ENCODE measurements at places on chromosomes 2 and 18.

DNA sequence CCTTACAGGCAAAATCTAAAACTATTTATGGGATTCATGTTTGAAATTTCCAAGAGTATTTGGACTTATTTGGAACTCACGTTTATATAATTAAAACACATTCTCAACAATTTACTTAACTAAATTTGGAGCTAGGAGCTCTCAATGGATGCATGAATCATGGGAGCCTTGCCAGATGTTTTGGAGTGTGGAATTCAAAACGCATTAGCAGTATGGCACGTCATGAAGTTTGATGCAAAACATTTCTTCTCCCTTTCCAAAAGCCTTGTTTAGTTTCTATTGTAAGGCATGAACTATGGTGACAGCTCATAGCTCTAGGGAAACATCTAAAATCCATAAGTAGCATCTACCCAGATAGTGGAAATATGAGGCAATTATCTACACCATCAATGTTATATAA is 701.6 kb downstream of the SATB2 start:
- no peak for DNase-seq

DNA sequence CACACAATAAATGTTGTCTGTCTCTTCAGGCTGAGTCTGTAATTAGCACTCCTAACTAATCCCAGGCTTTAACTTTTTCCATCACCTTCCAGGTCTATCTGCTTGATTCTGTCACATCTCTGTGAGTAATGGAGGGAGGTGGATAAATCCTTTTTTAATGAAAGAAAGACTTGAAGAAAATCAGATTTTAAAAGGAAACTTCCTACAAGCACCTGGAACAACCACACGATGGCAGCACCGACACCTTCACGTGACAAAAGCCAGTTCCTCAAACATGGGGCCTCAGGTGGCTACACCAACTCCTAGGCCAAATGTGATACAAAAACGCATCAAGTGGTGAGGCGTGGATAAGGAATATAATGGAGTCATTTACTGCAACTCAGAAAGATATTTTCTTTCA is 41.8 kb downstream of the TGFBRAP1 start:
- DNase-seq, result no peak

DNA sequence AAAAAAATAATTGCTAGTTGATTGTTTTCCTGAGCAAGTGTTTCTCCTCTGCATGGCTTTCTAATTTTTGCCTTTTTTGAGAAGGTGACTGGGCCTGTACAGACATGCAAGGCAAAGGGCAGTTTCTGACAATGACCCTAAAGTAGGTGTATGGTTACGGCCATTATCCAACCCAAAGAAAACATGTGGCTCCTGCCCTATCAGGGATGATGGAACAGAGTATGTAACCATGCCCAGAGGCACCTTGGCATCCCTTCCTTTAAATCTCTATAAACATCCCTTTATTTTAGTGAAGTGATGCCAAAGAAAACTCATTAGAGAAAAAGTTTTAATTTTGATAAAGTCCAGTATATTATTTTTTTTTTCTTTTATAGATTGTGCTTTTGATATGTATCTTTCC is 217.5 kb downstream of the LPIN1 start:
- no peak for DNase-seq

DNA sequence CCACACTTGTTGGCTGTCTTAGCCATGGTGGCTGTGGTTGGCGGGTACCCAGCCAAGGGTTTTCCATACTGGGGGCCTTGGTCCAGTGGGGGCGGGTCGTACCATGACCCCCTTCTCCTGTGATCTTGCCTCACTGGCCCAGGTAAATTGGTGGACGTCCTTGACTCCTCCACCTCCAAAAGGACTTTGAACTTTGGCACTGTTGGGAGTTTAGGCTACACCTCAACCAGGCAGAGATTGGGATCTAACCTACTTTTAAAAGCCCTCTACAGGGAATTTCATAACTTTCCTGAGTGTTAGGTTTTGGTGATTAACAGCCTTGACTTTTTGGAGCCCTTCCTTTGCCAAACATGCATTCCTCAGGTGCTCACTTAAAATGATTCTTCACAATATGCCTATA is 106.7 kb downstream of the NEDD4L start:
- DNase-seq, result no peak

GRCh38 chr2:69561101-69561500 is 82.4 kb downstream of the AAK1 start:
- no peak for DNase-seq

GRCh38 chr2:28750316-28751251 is 1.0 kb upstream of the PPP1CB start:
- DNase-seq, result peak; percentile 43

GRCh38 chr2:145220496-145220895 is 700.6 kb upstream of the ZEB2 start:
- DNase-seq, result no peak

- DNase-seq, result no peak
Observed at GRCh38 chr2:65647249-65647842, 214.9 kb upstream of the SPRED2 start.

GRCh38 chr2:109428841-109429566 is 184.8 kb downstream of the SEPTIN10 start:
- no peak for DNase-seq

- no peak for DNase-seq
Observed at GRCh38 chr2:109052922-109053321, 63.9 kb upstream of the EDAR start.

GRCh38 chr18:1599196-1599595 is 694.5 kb downstream of the ADCYAP1 start:
- DNase-seq, result no peak

DNA sequence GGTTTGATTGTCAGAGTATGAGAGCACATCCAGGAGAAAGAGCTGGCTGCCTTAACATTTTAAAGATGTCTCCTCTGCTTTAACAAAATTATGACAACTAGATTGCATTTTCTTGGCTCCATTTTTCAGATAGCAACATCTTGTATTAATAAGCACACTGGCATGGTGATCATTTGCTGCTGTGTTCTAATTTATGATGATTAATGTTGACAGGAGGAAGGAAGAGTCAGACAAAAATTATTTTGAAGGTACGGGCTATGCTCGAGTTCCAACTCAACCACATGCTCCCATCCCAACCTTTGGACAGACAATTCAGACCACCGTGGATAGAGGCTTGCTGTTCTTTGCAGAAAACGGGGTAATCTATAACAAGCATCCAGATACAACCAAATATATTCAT is 98.2 kb upstream of the TTC39C start:
- DNase-seq, result no peak

DNA sequence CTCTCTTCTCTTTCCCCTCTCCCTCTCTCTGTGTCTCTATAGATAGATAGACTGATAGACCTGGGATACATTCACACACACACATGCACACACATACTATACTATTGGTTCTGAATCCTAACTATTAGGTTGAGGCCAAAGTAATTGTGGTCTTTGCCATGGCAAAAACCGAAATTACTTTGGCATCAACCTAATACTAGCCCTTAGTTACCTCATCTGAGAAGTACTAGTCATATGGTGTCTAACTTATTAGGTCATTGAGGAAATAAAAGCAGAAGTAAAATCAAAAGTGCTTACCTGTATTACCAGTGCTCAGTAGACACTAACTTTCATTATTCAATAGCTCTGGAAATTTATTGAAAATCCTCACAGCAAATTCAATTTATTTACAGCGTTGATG is 451.5 kb downstream of the EPHA4 start:
- no peak for DNase-seq

GRCh38 chr18:33181016-33181415 is 259.5 kb downstream of the CCDC178 start:
- DNase-seq, result no peak

DNA sequence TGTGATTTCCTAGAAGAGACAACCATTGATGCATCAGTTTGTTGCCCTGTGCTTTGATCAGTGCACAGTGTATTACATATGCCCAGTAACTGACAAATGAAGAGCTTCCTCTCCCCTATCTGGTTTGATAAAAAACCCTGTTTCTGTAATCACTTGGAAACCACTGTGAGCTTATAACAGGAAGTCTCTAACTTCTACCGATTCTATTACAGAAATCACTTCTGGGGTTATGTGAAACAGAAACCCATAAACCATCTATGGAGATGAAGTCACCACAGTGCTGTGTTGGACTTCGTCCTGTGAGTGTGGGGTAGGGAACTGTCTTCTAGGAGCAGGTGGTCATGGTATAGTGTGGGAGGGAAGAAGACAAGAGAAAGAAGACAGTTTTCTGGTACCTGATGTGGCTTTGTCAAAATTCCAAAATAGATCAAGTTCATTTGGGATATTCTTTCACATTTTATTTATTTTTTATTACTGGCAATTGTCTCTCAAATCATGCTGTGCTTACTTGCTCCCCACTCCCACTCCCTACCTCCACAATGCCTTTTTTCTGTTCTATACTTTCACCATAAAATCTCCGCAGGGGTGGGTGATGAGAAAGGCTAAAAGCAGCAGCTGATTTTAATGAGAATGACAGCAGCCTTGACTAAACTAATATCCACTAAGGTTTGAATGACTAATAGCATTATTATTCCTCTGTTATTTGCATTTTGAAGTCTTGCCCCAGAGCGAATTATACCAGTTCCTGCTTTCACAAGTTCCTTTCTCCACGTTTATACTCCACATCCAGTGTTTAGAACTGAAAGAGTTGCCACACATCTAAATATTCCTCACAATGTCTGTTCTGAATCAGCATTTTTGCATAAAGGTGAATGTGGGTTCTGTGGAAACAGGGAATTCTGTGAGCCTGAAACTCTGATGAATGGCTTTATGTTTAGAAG is 41.7 kb upstream of the RND3 start:
- DNase-seq, result no peak

GRCh38 chr2:105869341-105869740 is 124.6 kb downstream of the NCK2 start:
- DNase-seq, result no peak

DNA sequence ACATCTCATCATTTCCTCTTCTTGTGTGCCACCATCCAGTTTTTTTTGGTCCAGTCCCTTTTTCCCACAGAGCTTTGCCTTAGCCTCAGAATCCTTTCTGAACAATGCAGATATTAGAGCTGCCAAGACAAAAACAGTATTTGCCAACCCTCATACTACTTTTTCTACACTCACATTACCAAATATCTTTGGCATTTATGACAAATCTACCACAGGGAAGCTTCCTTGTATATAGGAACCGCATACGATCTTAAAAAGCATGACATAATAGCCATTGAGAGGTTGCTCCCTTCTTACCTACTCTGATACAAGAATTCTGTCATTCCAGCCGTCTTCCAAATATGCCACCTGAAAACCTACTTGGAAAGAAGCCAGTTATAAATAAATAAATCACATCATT is 9.4 kb downstream of the ZNF24 start:
- DNase-seq, result no peak

DNA sequence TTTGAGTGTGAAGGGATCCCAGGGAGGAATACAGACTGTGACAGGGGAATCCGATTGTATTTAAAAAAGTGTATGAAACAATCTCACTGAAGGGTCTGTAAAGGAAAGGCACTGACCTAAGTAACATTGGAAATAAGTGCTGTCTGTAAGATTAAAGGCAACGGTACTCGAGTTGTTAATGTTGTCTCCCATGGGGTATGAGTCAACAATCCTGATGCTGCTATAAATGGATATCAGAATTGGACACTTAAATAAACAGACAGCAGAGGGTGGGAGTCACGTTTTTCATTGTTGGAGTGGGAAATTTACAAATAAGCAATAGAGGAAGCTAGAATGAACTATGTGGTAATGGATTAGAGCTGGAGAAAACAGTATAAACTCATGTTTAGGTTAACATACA is 452.4 kb upstream of the RGPD4 start:
- no peak for DNase-seq

GRCh38 chr18:58102875-58103274 is 58.8 kb downstream of the NEDD4L start:
- DNase-seq, result no peak

DNA sequence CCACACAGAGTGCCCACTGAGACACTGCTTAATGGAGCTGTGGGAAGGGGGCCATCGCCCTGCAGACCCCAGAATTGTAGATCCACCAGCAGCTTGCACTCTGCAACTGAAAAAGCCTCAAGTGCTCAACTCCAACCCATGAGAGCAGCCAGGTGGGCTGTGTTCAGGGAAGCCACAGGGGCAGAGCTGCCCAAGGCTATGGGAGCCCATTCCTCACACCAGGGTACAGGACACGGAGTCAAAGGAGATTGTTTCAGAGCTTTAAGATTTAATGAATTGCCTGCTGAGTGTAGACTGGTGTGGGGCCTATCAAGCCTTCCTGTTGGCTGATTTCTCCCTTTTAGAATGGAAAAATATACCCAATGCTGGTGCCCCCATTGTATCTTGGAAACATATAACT is 17.2 kb downstream of the TPO start:
- DNase-seq, result no peak

DNA sequence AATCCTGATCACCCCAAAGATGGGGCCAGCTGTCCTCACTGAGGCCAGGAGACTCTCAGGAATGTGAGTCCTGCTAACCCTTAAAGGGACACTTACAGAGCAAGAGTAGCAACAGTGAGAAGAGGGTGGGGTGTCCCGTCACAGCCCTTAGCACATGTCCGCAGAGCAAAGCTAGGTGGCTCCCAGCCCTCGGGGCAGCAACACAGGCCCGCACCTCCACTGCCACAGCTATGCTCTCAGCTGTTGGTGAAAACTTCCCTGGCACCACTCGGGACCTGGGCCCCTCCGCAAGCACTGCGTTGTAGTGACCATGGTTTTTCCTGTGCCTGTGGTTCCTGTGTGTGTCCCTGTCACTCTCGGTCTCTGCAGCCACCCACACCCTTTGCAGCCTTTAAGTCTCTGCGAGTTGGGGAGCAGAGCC is 76.4 kb upstream of the UXS1 start:
- DNase-seq, result no peak

- DNase-seq, result no peak
Observed at GRCh38 chr18:43485545-43485963, 208.3 kb upstream of the SYT4 start.

DNA sequence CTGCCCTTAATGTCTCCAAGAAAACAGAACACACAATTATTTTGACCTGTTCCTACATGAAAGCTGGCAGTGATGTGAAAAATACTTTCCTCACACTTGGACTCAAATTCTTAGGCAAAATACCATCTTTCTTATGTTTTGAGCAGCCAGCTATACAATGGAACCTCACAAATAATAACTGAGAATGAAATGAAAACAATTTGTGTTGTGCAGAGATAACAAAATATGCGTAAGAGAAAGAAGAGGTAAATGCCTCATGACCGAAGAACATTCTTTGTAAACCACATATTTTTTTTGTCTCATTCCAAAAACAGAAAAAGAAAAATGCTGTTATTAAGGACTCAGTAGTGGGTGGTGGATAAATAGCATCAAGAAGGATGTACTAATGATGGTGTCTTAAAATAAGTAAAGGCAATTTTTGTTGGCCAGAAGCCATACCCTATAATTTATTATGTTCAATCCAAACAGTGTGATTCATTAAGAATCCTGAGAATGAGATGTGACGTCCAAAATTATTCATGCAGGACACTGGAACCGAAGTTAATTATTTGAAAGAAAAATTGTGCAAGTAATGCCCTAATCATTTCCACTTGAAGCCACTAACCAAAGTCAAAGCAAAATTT is 193.0 kb upstream of the NETO1 start:
- DNase-seq, result no peak

- DNase-seq, result no peak
Observed at GRCh38 chr2:238682536-238682935, 165.3 kb upstream of the TWIST2 start.

- DNase-seq, result no peak
Observed at GRCh38 chr2:26595146-26595545, 46.0 kb downstream of the CIB4 start.

Measured in femur (tissue), 1 donor.